ENCODE measurements at places on chromosomes 16 and 17.

- DNase-seq = no peak
Observed at GRCh38 chr17:34503528-34504195, 75.7 kb upstream of the TMEM132E start.

DNA sequence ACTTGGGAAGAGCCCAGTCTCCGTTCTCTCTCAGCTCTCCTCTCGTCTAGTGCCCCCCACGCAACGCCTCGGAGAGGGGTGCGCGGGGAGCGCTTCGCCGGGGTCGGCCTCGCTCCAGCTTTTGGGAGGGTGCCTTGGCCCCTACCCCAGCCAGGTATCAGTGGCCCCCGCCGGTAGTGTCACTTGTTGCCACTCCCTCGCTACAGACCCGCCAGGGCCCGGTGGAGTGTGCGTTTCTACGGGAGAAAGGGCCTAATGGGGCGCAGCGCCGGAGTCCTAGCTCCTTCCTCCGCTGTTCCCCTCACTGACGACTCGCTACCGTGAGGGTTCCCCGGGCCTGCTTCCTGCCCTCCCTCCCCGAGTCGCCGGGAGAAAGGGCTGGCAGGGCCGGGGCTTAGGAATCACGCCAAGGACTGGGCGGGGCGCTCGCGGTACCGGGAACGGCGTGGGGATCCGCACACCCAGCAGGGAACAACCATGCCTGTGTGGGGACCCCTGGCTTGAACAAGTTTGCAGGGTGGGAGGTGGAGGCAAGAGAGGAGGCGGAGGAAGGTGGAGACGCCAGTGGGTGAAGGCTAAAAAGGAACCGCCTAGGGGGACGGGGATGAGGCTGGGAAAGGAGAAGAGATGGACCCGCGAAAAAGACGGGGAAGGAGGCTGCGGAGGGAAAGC is 997 bp upstream of the CDH11 start:
- DNase-seq = no peak

GRCh38 chr16:50532576-50532975 is 15.6 kb upstream of the NKD1 start:
- no peak for DNase-seq

DNA sequence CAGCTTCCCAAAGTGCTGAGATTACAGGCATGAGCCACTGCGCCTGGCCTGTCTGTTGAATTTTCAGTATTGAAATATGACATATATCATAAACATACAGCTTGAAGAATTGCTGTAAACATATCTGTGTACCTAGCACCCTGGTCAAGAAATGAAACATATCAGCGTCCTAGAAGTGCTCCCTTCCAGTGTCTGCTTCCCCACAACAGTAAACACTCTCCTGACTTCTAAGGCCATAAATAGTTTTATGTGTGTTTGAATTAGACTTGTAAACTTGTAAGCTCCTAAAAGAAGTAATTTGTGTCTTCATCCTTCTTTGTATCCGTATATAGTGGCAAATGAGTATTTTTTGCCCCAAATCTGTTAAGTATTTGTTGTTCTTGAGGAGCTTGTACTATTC is 132.2 kb downstream of the FTO start:
- DNase-seq = no peak

DNA sequence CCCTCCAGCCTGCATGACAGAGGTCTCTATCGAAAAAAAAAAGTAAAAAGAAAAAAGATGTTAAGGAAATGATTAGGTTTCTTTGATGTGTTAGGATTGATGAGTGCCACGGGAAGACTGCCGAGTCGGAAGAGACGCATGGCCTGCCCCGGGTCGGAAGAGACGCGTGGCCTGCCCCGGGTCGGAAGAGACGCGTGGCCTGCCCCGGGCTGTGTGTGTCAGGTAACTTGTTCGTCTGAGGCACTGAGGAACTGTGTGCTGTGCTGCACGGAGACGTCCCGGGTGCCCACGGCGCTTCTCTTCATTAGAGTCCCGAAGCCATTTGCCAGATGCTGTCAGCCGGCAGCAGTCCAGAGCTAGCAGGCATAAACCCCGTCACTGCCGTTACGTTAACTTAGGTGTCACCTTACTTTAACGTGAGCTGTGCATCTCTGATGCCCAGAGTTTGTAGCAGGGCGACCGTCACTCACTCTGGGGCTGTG is 40.5 kb upstream of the FASN start:
- no peak for DNase-seq

DNA sequence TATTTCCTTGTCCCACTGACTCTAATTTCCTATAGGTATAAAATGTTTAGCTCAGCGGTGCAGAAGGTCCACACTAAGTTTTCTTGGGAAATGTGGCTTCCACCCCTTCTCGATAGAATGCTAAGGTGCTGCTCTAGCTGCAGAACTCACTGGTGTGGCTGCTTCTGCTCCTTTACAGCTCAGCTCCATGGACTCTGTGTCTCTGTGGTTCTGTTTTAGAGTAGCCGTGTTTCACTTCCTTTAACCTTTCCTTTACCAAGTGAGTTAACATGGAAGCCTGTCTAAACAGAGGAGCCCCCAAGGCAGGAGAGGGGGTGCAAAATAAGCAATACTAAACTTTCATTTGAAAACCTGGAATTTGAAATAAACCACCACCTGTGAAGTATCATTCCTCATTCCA is 65.3 kb downstream of the SPECC1 start:
- no peak for DNase-seq

GRCh38 chr17:63290784-63291183 is 155.3 kb downstream of the CYB561 start:
- no peak for DNase-seq

DNA sequence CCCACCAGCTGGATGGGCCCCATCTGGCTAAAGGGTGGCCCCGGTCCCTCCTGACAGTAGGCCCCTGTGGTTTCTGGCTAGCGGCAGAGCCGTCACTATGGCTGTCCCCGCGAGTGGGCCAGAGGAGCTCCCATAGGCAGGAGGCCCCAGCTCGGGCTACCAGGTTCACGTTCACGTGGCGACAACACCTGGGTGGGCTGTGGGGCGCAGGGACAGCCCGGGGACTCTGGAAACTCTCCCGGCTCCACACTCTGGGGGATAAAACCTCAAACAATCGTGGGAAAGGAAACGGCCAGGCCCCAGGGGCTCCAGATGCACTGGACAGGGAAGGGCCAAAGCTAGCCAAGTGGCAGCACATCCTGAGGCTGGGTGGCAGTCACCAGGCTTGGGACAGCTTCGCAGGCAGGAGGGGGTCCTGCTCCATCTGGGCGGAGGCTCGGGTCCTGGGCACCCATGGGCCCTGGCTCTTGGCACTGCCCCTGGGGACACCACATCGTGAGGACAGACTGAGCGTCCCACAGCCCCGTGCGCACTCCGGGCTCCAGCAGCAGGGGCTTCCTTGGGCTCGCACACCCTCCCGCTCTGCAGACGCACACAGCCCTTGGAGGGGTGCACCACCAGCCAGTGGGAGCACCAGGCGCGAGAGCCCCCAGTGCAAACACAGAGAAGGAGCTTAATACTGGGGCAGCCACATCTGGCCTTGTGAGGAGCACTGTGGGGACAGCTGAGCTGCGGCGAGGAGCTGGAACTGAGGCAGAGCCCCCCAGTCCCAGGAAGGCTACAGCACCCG is 4.4 kb downstream of the RNF166 start:
- no peak for DNase-seq

- DNase-seq = no peak
Observed at GRCh38 chr16:26134588-26134987, 442.8 kb downstream of the HS3ST4 start.
